ENCODE measurements at places on chromosomes 12 and 14.

- no peak for DNase-seq
Observed at GRCh38 chr12:76719171-76720041, 44.5 kb upstream of the ZDHHC17 start.

- no peak for DNase-seq
Observed at GRCh38 chr12:55663391-55663790, 26.7 kb downstream of the OR10P1 start.

DNA sequence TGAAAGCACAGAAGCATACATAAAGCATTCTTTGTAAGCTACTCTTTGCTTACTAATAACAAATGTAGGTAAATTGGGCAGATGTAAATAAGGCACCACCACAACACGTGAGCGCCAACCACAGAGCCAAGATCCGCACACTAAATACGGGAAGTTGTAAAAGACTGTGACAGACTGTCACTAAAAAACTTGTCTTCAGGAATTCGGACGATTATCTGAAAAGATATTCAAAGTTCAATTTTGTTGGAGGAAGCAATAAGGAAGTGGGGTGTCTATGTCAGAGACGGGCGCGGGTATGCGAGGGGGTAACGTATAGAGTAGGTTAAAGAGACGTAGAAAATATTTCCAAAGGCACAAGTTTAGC lies 1.5 kb upstream of the HSP90B1 start:
- no peak for DNase-seq

DNA sequence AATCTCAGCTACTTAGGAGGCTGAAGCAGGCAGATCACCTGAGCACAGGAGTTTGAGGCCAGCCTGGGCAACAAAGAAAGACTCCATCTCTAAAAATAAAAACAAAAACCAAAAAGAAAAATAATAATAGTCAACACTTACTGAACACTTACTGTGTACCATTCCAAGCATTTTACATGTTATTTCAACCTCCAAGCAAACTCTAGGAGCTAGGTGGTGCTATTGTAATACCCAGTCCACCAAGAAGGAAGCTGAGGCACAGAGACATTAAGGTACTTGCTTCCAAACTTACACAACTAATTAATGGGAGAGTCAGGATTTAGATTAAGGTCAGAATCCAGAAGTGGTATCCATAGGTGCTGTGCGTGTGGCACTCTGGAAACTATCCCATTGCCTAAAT lies 13.7 kb upstream of the OR6J1 start:
- DNase-seq = peak; percentile 70

DNA sequence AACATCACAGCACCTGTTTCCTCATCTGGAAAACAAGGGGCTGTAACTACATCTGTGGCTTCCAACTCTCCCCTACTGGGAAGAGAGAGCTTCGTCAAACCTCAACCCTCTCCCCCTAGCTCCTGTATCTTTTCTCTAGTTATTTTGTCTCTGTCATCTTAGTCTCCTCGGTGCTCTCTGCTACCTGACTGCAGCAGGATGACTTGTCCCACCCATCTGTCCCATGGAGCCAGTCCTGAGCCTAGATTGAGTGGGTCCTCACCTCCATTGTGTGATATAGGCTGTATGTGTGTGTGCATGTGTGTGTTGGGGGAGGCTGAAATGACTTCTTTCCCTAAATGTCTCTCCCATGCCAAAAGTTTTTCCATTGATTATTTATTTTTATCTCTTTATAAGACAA lies 177.3 kb downstream of the EMP1 start:
- DNase-seq = no peak

- peak; percentile 50 for DNase-seq
Observed at GRCh38 chr14:89617481-89618329, 200.7 kb upstream of the FOXN3 start.

GRCh38 chr14:100896369-100897060 lies 7.0 kb downstream of the RTL1 start:
- no peak for DNase-seq

Data from kidney capillary endothelial cell (primary cell).